ENCODE measurements at places on chromosomes 11 and 22.

GRCh38 chr22:32723643-32724042, 77.9 kb upstream of the TIMP3 start:
- no peak for DNase-seq

DNA sequence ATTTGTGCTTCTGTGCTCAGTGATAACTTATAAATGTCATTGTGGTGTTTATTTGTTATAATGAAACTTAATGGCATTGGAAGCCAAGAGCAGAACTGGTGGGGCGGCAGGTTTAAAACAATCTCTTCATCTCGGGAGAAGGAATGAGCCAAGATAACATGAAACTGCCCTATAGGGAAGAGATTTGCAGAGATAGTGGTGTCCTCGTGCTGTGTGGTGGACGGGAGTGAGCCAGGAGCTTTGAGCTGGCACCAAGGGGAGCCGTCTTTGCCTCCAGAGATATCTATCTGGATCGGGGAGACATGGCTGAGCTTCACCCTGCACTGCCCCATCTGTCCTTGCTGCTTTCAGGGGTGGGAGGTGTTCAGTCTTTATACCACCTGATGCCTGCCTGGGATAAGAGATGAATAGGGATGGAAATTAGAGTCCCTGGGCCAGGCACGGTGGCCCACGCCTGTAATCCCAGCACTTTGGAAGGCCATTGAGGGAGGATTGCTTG, 189.6 kb downstream of the ST3GAL4 start:
- no peak for DNase-seq

- DNase-seq: no peak
Measured at GRCh38 chr11:64339754-64340408, at the start of gene CCDC88B. Gene CCDC88B (plus strand): TSS chr11:64340204. CDS start chr11:64340267, 63 bp downstream.

GRCh38 chr11:69641681-69642548, 959 bp downstream of the CCND1 start:
- no peak for DNase-seq

DNA sequence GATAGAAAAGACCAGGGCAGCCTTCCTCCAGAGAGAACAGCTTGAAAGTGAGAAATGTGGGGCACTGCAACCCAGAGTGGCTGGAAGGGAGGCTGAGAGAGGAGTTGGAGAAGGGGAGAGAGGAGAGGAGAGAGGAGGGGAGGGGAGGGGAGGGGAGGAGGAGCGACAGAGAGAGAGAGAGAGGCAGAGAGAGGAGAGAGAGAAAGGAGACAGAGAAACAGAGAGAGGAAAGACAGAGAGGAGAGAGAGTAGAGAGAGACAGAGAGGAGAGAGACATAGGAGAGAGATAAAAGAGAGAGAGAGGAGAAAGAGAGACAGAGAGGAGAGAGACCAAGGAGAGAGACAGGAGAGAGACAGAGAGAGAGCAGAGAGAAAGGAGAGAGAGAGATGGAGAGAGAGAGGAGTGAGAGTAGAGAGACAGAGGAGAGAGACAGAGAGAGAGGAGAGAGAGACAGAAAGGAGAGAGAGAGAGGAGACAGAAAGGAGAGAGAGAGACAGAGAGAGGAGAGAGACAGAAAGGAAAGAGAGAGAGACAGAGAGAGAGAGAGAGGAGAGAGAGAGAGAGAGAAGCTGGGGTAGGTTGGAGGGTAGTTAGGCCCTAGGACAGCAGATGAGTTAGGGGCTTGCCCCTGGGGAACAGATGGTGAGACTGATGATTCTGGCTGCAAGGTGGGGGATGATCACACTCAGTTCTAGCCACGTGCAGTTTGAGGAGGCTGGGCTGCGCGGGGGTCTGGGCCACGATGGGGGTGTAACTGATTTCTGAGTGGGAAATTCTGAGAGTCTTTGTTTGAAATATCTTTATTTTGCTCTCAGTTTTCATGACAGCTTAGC, 8.5 kb upstream of the SCYL1 start:
- DNase-seq: no peak

- no peak for DNase-seq
Measured at GRCh38 chr11:81895258-81895657, 838.4 kb downstream of the FAM181B start.

DNA sequence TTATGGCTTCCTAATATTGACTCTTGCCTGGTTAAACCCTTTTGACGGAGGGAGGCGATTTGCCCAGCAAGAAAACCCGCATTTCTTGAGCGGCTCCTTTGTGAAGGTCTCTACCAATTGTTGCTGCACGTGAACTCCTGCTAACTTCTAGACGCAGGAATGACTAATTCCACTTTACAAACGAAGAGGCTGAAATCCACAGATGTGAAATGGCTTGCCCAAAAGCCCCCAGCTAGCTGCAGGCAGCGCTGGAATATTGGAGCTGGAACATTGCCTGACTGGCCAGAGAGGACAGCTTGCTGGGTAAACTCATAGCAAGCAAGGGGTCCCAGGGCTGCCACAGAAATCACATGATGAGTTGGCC, 542 bp downstream of the GCAT start:
- DNase-seq: no peak

GRCh38 chr11:20087118-20087521, 73.2 kb downstream of the DBX1 start:
- no peak for DNase-seq

DNA sequence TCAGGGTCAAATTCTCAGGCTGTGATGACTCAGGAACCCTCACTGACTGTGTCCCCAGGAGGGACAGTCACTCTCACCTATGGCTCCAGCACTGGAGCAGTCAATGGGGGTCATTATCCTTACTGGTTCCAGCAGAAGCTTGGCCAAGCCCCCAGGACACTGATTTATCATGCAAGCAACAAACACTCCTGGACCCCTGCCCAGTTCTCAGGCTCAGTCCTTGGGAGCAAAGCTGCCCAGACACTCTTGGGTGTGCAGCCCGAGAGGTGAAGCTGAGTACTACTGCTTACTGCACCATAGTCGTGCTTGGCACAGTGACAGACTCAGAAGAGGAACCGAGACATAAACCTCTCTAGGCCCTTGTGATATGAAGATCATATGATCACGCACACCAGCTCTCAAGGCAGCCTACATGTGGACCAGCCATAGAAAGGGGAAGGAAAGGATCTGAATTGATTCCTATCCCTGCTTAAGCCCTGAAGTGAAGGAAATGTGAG, 58.2 kb downstream of the ZNF280B start:
- DNase-seq: no peak

GRCh38 chr11:73542175-73542574, 55.7 kb downstream of the FAM168A start:
- no peak for DNase-seq

DNA sequence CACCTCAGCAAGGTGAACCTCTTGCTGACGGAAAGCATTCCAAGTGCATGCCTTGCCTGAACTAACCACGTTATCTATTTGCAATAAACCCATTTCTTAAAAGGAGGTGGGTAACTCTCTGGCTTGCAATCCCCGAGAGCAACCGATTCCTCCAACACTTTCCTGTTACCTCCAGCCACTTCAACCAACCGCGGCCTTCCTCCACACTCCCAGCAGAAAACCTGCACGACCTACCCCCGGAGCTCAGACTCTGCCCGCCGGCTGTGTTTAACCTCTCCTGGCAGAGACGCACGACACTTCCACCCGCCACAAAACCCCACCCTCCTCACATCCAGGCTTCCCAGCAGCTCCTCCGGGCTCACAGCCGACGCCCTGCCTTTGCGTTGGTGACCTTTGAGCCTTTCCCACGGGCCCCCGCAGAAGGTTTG, 708 bp downstream of the SCO2 start:
- DNase-seq: no peak

- DNase-seq: peak; percentile 19
Measured at GRCh38 chr22:35684270-35684700, 33.4 kb upstream of the APOL5 start.

- no peak for DNase-seq
Measured at GRCh38 chr11:61027141-61027840, 55.8 kb downstream of the CD6 start.

- DNase-seq: no peak
Measured at GRCh38 chr22:48765595-48765994, 1062.1 kb downstream of the BRD1 start.

- peak; percentile 76 for DNase-seq
Measured at GRCh38 chr22:25447686-25448434, 116.6 kb upstream of the GRK3 start.

DNA sequence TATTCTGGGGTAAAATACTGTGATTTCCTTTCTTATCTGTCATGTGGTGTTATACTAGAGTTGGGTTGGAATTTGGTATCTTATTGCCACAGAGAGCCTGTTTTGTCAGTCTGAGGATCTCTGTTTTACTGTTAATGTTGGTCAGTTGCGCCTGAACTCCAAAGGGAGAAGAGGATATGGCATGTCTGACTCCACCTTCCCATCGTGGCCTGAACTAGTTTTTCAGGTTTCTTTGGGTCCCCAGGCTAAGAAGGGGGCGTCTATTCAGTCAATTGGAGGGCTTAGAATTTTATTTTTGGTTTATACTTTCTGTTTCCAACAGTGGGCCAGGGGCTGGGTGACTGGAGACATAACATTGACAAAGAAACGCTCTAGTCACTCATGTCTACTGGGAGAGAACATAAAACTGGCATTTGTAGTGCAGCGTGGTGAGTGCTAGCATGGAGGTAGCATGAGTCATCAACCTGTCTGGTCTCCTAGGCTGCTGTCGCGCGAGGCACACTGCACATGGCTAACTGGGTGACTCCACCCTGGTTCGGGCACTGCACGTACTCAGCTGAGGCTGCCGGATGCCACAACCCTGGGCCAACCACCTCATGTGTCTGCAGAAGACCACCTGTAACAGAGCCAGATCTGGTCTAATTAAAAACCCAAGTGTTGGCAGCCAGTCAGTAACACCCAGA, 120.1 kb upstream of the OR9Q1 start:
- DNase-seq: no peak

DNA sequence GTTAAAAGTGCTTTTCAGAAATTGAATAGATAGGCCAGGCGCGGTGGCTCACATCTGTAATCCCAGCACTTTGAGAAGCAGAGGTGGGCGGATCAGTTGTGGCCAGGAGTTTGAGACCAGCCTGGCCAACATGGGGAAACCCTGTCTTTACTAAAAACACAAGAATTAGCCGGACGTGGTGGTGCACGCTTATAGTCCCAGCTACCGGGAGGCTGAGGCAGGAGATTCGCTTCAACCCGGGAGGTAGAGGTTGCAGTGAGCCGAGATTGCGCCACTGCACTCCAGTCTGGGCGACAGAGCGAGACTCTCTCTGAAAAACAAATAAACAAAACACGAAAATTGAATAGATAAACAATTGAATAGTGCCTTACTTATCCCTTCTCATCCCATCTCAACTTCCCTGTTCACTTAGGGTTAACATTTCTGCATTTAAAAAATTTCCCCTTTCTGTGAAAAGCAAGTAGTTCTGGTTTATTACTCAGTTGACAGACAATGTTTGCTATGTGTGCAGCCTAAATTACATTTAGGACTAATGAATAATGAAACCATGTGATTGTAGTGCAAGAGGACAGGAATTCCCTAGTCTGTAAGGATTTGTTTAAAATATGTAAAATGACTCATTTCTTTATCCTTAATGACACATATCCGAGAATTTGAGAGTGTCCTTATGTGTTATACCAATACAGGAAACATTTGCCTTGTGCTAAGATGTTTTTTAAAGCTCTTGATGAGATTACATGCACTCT, 6.0 kb downstream of the RNF169 start:
- DNase-seq: no peak

DNA sequence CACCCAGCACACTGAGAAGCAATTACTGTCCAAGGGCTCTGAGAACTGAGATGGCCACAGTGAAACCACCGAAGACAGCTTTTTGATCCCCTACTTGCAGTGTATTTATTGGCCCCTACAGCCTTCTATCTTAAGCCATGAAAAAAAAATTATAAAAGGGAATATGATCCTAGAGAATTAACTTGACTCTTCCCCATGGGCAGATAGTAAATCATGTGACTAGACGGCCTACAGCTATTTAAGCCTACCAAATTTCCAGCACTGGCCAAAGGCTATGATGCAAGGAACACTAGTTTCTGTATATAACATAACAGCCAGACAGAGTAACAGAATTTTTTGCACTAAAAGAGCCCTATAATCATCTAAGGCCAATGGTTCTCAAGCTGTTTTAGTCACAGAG, 53.8 kb downstream of the KCNA4 start:
- no peak for DNase-seq

DNA sequence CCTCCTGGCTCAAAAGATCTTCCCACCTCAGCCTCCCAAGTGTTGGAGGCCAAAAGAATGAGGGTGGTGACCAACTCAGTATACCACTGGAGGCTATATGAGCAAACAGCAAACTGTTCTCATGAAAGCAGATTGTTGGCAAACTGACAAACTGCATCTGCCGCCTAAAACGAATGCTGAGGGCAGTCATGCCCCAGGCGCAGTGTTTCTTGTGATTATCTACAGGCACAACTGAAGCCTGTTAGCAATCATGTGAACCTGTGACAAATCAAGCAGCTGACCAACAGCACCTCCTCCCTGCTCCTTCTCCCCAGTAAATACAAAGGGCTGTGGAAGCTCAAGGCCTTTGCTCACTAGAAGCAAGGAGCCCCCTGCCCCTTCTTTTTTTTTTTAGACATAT, 47.8 kb downstream of the BTBD10 start:
- DNase-seq: no peak

GRCh38 chr11:69941546-69942332, 122.5 kb upstream of the FGF3 start:
- no peak for DNase-seq
